ENCODE measurements at places on chromosomes 12 and 14.
A peak's percentile ranks its signal among the peaks of the same experiment; 100 is the strongest.

DNA sequence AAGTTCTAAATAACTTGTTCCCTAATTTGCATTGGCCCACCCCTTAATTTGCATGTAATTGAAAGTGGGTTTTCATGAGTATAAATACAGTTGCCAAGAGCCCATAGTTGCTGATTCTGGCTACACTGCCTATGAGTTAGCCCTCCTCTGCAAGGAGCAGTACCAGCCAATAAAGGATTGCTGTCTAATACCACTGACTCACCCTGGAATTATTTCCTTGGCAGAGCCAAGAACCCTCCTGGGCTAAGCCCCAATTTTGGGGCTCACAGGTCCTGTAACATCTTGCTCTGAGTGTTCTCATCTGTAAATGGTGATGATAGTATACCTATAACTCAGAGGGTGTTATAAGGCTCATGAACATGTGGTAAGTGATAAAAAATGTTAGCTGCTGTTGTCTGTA is 6.8 kb downstream of the TTC8 start:
- no peak for DNase-seq

DNA sequence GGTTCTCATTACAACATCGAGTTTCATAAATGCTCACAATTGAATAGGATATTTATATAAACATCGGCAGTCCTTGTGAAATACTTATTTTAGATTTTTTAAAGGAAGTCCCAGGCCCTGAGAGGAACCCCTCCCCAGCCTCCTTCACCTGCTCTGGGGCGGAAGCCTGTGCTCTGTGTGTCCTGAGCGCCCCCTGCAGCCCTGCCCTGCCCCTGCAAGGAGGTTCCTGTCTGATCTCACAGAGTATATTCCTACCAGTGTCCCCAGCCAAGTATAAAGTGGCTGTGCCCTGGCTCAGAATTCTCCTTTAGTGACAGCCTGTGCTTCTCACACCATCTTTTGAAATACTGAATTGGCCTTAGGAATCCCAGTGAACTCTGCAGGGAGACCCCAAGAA is 659.5 kb downstream of the TMEM121 start:
- DNase-seq = no peak

DNA sequence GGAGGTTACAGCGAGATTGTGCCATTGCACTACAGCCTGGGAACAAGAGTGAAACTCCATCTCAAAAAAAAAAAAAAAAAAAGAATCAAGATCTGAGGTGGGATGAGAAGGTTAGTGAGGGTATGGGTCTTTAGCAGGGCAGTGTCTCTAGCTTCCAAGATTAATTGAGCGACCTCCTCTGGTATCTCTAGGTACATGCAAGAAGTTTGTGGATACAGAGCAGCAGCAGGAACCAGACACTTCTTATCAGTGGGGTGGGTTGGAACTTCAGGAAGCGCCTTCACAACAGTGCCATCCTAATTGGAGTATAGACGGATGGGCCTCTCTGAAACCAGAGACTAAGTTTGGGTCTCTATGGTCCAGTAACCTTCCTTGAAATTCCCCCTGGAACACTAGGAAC is 51.9 kb upstream of the CISTR start:
- DNase-seq = peak; percentile 42

DNA sequence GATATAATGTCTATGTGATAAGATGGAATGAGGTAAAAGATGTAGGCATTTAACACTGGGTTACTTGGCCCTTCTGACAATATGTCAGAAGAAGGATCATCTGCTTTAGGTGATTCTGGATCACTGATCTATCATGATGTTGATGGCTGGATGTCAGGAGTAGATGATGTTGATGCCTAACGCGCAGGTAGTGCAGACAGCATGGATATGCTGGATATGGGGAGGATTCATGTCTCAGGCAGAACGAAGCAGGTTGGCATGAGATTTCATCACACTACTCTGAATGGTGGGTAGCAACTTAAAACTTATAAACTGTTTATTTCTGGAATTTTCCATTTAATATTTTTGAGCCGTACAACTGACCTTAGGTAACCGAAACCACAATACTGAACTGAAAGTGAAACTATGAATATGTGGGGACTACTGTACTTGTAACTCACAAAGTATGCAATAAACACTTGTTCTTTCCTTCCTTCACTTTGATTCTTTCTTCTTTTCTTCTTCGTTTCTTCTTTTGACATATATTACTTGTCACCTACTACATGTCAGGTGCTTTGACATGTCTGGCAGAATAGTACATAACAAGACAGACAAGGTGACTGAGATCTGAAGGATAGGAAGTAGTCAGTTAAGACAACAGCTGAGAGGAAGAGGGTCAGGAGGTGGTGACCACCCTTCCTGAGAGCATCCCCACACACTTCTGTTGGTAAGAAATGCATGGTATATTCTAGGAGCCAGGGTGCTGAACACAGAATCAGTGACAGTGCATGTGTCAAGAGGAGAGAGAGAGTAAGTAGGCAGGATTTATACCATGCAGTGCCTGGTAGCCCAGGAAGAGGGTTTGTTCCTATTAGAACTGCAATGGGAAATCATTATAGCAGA is 238.8 kb downstream of the PPFIA2 start:
- DNase-seq = no peak

DNA sequence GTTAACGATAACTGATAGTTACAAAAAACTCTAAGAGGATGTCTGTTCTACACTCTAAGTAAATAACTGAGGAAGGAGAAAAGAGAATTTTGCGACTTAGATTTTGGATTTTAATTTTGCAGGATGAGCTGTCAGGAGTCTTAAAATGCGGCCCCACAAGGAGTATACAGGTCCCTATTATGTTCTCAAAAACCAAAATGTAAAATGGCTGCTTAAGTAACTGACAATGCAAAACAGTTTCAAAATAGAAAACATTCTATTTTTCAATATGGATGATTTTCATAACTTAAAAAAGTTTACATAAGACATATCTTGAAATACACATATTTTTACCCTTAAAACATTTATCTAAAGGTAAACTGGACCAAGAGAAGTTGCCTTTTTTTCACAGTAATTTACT is 2.6 kb downstream of the CD69 start:
- no peak for DNase-seq

DNA sequence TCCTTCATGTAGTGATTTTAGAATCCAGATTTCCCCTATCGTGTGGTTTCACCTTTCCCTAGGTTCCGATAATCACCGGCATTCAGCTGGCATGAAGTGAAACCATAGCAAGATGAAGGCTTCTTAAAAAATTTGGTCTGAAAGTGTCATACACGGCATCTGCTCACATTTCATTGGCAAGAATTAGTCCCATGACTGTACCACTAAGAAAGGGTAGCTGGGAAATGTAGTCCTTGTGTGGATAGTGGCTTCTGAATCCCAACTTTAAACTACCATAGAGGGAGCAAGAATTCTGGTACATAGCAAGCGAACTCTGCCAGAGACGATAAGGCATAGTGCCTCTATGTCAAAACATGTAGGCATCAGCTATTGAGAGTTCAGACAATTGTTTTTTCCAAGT is 360.1 kb upstream of the TBX3 start:
- peak; percentile 26 for DNase-seq

- DNase-seq = no peak
These were observed 48.8 kb upstream of the HSPB8 start for GRCh38 chr12:119129827-119130434.

GRCh38 chr12:76588881-76589565 is 29.5 kb upstream of the OSBPL8 start:
- no peak for DNase-seq

- no peak for DNase-seq
These were observed 35.9 kb downstream of the SLC8B1 start for GRCh38 chr12:113298861-113299545.

DNA sequence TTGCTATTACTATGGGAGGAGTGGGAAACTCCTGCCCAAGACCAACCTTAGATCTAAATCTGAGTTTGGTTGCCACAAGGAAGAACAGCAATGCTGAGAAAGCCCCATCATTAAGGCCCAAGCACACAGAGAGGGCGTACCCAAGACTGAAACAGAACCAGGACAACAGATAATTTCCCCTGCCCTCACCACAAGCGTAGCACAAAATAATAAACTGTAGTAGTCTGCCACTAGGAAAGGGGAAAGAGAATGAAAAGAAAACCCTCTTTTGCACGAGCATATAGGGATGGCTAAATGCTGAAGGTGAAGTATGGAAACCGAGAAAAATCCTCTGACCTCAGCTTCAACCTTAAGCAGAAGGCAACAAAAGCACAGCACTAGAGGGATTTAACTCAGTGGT is 76.5 kb upstream of the DHRS4 start:
- DNase-seq = no peak
